COR-L47 (cell line): ENCODE measurements at places on chromosomes 3 and 15.

GRCh38 chr3:197432384-197433127 is 123.2 kb downstream of the BDH1 start:
- DNase-seq = no peak

DNA sequence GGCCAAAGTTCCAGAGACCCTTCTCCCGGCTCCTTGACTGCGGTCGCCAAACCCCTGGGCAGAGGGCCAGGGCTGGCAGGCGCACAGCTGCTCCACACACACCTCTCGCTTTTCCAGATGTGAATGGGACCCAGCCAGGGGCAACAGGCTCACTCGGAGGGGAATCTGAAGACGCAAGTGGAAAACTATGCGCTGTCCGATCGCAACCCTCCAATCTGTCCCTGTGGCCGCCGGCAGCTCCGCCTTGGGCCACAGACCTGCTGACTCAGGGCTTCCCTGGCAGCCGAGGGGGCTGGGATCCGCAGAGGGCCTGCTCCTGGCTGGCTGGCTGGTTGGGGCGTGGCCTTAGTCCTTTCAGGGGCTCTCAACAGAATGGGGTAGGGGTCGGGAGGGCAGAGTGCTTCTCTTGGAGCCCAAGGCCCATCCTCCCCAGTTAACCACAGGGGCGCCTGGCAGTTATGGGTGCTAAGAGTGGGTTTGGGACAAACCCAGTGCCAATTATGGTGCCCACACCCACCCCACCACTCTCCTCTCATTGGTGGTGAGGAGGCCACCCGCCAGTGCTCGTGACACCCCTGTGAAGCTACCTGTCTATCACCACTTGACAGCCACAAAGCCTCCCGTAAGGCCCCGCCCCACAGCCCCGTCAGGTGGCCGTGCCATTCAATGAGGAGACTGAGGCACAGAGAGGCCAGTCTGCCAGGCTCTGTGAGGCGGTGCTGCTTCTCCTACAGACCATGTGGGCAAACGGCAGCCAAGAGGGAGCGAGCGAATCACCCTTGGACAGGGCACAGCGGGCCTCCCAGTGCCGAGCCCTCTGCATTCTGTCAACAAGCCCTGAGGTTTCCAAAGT is 53.8 kb downstream of the IQSEC1 start:
- no peak for DNase-seq

DNA sequence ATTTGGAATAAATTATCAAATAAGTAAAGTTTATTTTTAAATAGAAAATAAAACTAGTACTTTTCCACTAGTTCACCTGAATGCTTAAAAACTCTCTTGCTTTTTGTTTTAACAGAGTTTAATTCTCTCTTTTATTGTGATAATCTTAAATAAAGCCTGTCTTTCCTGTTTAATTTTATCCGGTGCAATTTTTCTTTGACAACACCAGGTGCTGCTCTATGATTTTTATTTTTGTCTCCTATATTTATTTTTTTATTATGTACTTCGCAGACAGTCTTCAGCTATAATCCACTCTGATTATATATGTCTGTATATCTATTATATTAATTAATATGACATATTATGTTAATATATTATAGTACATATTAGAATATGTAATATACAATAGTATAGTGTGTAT is 1293.0 kb upstream of the EPHA6 start:
- DNase-seq = no peak

DNA sequence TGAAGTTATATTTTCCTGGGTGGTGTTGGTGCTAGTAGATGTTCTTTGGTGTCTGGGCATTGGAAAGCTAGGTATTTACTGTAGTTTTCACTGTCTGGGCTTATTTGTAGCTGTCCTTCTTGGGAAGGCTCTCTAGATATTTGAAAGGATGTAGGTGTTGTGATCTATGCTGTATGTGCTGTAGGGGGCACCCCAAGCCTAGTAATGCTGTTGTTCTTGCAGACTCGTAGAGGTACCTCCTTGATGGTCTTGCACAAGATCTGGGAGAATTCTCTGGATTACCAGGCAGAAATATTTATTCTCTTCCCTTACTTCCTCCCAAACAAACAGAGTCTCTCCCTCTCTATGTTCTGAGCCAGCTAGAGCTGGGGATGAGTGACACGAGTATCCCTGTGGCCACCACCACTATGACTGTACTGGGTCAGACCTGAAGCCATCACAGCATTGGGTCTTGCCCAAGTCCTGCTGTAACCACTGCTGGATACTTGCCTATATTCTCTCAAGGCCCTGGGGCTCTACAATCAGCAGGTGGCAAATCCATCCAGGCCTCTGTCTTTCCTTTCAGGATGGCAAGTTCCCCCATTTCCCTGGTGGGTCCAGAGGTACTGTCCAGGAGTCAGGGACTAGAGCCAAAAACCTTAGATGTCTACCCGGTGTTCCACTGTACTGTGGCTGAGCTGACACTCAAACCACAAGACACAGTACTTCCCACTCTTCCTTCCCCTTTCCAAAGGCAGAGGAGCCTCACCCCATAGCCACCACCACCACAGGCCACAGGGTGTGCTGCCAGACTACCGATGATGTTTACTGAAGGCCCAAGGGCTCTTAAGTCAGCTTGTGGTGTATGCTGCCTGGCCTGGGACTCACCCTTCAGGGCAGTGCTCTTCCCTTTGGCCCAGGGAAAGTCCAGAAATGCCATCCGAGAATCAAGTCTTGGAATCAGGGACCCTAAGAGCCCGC is 195.2 kb upstream of the DPPA4 start:
- DNase-seq = peak; percentile 46

GRCh38 chr3:28575100-28575745 is 226.6 kb upstream of the AZI2 start:
- DNase-seq = no peak

GRCh38 chr3:193712938-193713337 is 119.9 kb downstream of the OPA1 start:
- DNase-seq = no peak

- DNase-seq = peak; percentile 51
Observed at GRCh38 chr3:58630076-58630709, 36.4 kb downstream of the FAM3D start.

- DNase-seq = no peak
Observed at GRCh38 chr3:152362086-152362485, 93.4 kb downstream of the MBNL1 start.

DNA sequence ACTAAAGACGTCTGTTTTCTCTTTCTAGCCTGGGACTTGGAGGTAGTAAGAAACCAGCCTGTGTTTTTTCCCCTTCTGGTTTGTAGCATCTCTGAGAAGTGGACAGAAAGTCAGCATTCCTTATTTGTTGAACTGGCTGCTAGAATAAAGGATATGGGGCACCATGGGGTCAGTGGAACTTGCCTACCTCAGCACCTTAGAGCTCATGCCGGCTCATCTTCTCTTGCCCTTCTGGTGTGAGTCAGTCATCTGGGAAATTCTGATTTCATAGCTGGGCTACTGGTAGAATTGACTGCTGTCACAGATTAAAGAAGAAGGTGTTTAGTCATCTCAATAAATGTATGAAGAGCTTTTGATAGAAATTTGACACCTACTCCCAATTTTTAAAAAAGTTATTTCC is 202.7 kb upstream of the TOPAZ1 start:
- no peak for DNase-seq

- DNase-seq = no peak
Observed at GRCh38 chr15:95946926-95947325, 383.6 kb upstream of the NR2F2 start.

DNA sequence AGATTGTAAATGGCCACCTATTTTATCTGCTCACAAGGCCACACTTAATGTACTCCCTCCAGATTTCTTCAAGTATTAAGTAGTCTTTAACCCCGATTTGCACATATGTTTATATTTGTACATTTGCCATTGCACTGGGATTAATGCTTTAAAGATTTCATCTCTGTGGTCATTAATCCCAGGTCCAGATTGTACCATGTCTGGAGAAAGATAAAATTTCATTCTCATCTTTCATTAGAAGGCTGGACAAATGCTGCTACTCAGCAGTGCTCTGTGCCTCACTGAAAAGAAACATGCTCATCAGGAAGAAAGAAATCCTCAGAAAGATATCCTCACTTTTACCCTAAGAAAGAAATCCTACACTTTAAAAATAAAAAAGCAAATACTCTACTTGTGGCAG is 62.5 kb upstream of the LRRC3B start:
- no peak for DNase-seq

DNA sequence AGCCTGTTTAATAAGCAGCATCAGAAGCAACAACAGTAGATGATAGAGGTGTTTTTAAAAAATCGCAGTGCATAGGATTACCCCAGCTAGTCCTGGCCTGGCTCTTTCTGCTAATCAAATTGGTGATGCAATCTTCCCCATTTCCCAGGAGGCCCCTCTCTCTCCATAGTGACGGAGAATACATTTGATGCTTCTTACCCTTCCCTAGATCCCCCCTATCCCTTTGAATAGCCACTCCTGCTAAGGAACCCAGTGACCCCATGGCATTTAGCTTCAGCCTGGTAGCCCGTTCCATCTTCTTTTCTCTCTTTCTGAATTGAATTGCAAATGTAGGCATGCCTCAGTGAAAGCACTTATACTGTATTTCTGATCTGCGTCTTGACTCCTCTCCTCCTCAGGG is 223.6 kb upstream of the GAP43 start:
- no peak for DNase-seq

GRCh38 chr15:29891096-29891457 is 68.8 kb upstream of the TJP1 start:
- DNase-seq = no peak

- DNase-seq = no peak
Observed at GRCh38 chr3:106421909-106422308, 553.1 kb upstream of the CBLB start.

GRCh38 chr3:144744473-144744872 is 772.9 kb downstream of the DIPK2A start:
- DNase-seq = no peak

GRCh38 chr15:40928821-40929659 is at the start of gene DLL4:
Gene DLL4, plus strand, starts transcription at chr15:40929340. Its CDS starts 329 bp downstream, at chr15:40929669.
- peak; percentile 95 for DNase-seq

DNA sequence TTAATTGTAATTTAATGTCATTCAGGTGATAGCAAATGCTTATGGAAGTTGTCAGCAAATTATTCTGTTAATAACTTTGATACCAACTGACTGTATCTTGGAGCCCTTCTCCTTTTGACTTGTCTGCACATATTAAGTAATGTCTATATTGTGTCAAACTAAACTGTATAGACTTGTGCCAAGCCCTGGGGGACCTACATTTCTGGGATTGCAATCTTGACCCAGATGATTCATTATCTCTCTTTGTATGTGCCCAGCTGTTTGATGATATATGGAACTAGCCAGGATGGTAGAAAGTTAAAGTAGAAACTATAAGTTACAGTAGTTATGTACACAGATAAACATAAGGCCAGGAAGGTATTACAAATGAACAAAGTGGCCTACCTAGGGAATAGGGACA is 402.8 kb upstream of the RARB start:
- DNase-seq = no peak

DNA sequence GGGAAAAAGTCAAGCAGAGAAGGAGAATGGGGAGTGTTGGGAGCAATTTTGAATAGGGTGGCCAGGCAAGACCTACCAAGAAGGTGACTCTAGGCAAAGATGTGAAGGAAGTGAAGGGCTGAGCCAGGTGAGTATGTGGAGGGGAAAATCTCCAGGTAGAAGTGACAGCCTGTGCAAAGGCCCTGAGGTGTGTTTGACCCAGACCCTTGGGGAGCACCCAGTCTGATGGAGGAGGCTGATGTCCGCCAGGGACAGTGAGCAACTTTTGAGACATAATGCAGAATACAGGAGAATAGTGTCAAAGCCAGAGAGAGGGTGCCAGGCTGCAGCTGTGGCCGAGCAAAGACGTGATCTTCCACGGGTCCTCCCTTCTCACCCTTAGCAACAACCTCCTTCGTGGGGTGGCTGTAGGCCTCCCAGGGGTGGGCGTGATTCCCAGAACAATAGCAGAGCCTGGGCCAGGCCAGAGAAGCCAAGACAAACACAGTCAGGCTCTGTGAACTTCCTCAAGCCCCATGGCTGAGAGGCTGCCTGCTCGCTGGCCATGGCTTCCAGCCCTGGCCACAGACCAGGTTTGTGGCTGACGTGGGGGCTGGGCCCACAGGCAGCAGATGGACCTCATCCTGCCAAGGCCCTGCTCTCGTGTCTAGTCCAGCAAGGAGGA is 58.1 kb downstream of the SLC6A6 start:
- DNase-seq = no peak

DNA sequence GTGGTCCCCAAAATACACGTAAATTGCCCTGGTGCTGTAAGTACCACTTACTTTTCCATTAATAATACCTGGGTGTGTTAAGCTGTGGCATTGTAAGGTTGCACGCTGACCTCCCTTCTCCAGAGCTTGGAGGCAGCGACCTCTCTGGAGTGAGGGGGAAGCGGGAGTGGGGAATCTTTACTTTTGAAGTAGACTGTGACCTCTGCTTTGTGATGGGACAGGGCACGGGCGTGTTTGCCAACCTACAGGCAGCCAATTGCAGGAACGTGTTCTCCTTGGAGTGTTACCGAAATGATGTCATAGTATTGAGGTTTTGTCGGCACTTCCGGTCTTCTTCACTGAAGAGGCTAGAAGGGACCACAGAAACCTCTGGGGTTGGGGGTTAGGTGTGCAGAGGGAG is 227.3 kb upstream of the C2CD4B start:
- DNase-seq = no peak

DNA sequence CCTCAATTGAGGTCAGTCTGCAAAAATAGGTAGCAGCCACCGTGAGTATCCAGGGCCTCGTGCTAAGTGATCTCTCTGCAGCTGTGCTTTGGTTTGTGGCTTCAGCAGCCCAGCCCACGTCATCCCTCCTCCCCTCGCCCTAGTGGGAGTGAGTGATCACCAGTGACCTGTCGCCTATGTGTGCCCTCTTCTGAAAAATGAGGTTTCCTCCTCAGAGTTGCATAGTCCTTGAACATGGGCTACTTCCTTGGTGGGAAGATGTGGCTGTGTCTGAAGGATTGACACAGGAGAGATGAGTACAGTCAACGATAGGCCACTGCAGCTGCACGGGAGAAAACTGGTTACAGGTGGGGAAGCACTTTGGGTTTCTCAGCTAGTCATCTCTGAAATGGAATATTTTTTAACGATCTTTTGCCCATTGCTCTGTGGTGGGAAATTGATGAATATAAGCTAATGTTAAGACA is 144.8 kb upstream of the BHLHE40 start:
- no peak for DNase-seq

GRCh38 chr3:54856271-54856670 is 71.6 kb downstream of the LRTM1 start:
- DNase-seq = no peak

- no peak for DNase-seq
Observed at GRCh38 chr3:78801926-78802561, 965.8 kb downstream of the ROBO1 start.
